ENCODE measurements at places on chromosomes 1 and 21.
A peak's percentile ranks its signal among the peaks of the same experiment; 100 is the strongest.

GRCh38 chr21:36175771-36176565 lies 19.3 kb downstream of the DOP1B start:
- no peaks in the 10 kb centered on the region for H3K36me3 ChIP-seq
- H3K27ac ChIP-seq, result no peak overlapping the region
- peaks cover 18% of the 10 kb centered on the region for H3K4me1 ChIP-seq
- no peak for DNase-seq
- no peaks in the 10 kb centered on the region for H3K27me3 ChIP-seq

- no peaks in the 10 kb centered on the region for H3K27me3 ChIP-seq
- H3K4me1 ChIP-seq, result no peaks in the 10 kb centered on the region
- no peaks in the 10 kb centered on the region for H3K36me3 ChIP-seq
Observed at GRCh38 chr1:195328102-195328501, 1280.1 kb downstream of the KCNT2 start.

DNA sequence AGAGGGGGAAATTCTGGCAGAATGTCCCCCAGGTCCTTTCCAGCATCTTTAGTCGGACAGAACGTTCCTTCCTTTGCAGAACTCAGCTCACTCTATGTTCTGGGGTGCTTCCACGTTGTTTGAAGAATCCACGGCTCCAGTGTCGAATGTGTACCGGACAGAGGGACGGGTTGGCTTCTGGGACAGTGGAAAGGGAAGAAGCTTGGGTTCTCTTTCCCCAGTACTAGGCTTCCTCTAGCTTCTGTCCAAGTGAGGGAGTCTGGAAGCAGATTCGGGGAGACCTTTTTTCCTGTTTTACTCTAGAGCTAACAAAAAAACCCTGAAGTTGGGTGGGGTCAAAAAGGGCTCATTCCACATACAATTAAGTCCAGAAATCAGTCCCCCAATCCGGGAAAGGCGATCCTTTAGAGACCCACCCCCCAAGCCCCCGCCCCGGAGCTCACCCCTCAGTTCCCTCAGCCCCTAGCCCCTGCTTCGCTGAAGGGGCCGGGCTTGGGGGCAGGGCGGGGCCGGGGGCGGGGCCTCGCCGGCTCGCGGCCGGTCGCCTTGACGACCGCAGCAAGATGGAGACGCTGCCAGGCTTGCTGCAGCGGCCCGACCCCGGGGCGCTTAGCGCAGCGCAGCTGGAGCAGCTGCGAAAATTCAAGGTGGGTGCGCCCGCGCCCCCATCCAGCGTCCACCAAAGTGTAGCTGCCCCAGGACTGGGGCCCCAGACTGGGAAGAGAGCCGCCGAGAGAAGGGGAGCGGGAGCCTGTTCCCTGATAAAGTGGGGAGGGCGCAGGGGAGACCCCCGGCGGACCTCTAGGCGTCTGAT lies at the start of gene RIIAD1:
Gene RIIAD1, plus strand, starts transcription at position 549 of the 814 bp plus-strand sequence. Its CDS starts 15 bp downstream, at position 564.
- peaks cover 32% of the 10 kb centered on the region for H3K27me3 ChIP-seq
- DNase-seq, result peak; percentile 56
- peak within 1 kb of the TSS; percentile 42 for H3K4me3 ChIP-seq
- H3K4me1 ChIP-seq, result peaks cover 27% of the 10 kb centered on the region

- DNase-seq, result no peak
- no peaks in the 10 kb centered on the region for H3K27me3 ChIP-seq
- peaks cover 4% of the 10 kb centered on the region for H3K4me1 ChIP-seq
- no peak overlapping the region for H3K27ac ChIP-seq
- no peaks in the 10 kb centered on the region for H3K36me3 ChIP-seq
Observed at GRCh38 chr1:233359431-233359830, 31.9 kb downstream of the MAP3K21 start.

DNA sequence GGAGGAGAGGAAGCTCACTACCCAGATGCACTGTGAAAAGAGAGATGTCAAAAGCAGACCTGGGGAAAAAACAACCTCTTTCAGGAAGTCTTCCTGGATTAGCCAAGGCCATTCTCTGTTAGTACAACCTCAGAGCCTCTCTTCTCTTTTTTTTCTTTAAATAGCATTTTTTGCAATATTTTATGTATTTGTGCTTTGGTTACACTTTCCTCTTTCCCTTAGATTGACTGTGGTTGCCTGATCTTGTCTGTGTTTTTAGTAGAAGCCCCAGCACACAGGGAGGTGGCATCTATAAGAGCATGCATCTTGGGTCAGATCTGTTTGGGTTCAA lies 18.8 kb downstream of the SLC26A9 start:
- H3K27ac ChIP-seq, result no peak overlapping the region
- H3K4me3 ChIP-seq, result no peak overlapping the region

DNA sequence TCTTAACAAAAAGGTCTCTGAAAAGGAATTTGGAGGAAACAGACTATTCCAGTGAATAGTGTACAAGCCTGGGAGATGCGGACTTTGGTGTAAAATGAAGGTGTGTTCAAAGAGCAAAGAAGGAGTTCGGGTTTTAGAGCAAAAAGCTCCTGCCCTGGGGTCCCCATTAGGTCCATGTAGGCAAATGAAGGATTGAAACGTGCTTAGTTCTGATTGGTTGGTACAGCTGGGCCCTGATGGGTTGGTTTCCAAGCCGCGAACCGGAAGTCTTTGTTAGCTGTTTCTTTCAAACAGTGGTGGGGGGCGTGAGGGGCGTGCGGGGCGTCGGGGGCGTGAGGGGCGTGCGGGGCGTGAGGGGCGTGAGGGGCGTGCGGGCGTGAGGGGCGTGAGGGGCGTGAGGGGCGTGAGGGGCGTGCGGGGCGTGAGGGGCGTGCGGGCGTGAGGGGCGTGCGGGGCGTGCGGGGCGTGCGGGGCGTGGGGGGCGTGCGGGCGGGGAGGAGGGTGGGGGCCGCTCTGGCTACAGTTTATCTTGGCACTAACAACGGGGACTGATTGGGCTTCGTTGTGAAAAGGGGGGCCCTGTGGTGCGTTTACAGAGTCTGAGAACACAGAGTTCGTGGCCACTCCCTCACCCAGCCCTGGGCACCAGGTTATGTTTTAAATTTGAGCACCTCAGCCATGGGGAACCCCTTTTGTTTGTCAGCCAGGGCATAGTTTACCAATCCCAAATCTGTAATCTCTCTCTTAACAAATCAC lies 29.4 kb downstream of the LRRC3 start:
- no peak overlapping the region for H3K27ac ChIP-seq
- DNase-seq, result no peak
- no peaks in the 10 kb centered on the region for H3K27me3 ChIP-seq
- H3K4me1 ChIP-seq, result peaks cover under 1% of the 10 kb centered on the region

DNA sequence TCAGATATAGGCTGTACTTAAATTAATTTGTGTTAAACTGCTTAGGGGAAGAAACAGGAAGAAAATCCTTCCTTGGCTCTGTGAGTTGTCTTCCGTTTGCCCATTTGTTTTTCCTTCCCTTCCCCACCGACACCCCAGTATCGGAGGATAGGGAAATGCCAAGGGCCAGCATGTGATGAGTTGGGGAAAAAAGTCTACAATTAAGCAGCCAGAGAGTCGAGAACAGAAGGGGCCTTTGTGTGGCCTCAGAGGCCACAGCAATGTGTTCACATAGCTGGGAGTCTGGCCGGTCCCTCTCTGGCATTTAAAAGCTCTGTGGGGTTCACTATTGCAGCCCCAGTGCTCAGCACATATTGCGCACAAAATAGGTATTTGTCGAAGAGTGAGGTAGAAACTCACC lies 489.3 kb downstream of the MATN1 start:
- H3K4me1 ChIP-seq, result no peaks in the 10 kb centered on the region
- no peaks in the 10 kb centered on the region for H3K27me3 ChIP-seq
- no peak overlapping the region for H3K27ac ChIP-seq
- no peaks in the 10 kb centered on the region for H3K36me3 ChIP-seq
- DNase-seq, result no peak

DNA sequence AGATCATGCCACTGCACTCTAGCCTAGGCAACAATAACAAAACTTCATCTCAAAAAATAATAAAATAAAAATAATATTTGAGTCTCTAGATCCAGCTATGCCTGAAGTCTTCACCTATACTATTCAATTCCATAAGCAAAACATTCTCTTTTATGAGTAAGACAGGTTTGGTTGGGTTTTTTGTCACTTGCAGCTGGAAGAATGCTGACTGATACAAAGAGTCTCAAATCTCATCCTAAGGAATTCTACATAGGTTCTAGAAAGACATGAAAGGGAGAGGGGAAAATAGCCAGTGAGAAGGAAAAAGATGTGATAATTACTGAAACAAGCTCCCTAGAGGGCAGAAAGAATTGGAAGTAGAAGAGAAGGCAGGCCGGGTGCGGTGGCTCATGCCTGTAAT lies 30.4 kb upstream of the MED18 start:
- H3K27me3 ChIP-seq, result no peaks in the 10 kb centered on the region
- DNase-seq, result no peak
- no peak overlapping the region for H3K4me3 ChIP-seq
- no peaks in the 10 kb centered on the region for H3K4me1 ChIP-seq
- no peaks in the 10 kb centered on the region for H3K36me3 ChIP-seq

DNA sequence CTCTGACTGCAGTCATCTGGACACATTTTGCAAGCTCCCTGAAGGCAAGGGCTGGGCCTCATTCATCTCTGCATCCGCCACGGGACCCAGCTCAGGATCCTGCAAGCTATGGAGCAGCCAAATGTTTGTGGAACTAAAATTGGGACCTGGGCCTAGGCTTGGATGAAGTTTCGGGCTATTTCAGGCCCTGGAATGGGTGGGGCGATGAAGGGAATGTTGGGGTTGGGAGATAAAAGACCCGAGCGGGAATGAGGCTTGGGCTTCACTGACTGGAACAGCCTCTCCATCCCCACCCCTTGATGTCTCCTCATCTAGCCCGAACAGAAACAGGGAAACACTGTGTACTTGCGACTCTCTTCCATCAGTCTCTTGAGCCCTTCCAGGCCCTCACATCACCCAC lies 7.3 kb upstream of the AHCYL1 start:
- H3K4me3 ChIP-seq, result no peak overlapping the region
- DNase-seq, result no peak
- H3K4me1 ChIP-seq, result no peaks in the 10 kb centered on the region
- H3K36me3 ChIP-seq, result no peaks in the 10 kb centered on the region
- H3K27ac ChIP-seq, result no peak overlapping the region

- no peak for DNase-seq
- H3K4me3 ChIP-seq, result no peak overlapping the region
- no peaks in the 10 kb centered on the region for H3K27me3 ChIP-seq
- H3K4me1 ChIP-seq, result no peaks in the 10 kb centered on the region
Observed at GRCh38 chr1:175287377-175287776, 94.8 kb upstream of the KIAA0040 start.

DNA sequence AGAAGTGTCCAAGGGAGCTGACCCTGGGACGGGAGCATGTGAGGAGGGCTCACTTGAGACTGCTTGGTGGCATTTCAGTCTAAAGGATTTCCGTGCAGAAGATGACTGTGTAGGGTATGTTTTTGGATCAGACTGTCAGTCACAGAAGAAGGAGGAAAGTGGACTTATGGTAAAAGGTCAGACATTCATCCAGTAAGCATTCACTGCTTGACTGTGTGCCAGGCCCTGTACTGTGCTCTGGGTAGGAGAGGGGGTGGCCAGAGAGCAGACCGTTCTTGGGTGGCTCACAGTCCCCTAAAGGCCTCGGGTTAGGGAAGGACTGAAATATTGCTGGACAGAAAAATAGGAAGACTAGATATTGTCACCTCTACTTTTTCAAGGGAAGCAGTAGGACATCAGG lies 2.1 kb upstream of the SERINC2 start:
- H3K4me1 ChIP-seq, result peaks cover 12% of the 10 kb centered on the region
- no peaks in the 10 kb centered on the region for H3K36me3 ChIP-seq
- DNase-seq, result no peak
- H3K4me3 ChIP-seq, result no peak overlapping the region
- peaks cover 29% of the 10 kb centered on the region for H3K27me3 ChIP-seq

DNA sequence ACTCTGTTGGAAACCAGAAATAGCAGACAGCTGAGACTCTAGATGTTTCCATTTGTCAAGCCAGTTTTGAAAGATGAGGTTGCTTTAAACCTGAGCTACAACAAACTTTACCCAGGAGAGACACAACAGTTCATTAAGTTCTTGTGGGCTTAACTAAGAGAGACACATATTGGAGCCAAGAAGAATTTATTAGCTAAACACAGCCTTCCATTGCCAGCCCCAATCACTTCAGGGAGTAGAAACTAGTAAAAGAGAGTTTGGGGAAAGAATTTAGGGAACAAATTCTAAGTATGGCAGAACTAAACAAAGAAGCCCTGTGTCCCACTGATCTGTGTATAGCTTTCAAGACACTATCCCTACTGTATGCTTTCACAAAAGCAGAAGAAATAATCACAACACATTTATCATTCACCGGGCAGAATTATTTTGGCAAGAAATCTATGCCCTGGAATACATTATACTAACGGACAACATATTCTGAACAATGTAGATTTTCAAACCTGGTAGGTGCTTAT lies 87.3 kb upstream of the KAZN start:
- no peak for DNase-seq
- H3K4me1 ChIP-seq, result no peaks in the 10 kb centered on the region
- no peak overlapping the region for H3K4me3 ChIP-seq

DNA sequence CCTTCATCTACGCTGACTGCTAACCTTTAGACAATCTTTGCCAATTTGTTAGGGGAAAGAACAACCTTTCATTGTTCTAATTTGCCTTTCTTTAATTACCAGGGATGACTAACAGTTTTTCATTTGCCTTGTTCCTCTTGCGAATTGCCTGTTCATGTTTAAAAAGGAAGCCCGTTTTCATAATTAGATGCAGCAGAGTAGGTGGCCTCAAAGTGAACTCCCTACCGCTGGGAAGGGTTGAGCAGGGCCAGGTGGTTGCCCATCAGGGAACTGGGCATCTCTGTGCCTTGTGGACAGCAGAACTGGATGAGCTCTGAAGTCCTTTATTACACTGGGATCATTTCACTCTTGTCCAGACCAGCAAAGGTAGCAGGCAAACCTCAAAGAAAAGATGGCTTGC lies 59.0 kb downstream of the HIVEP3 start:
- H3K4me1 ChIP-seq, result peaks cover 9% of the 10 kb centered on the region
- H3K27me3 ChIP-seq, result no peaks in the 10 kb centered on the region
- no peak overlapping the region for H3K4me3 ChIP-seq
- DNase-seq, result no peak
- no peak overlapping the region for H3K27ac ChIP-seq

- H3K4me3 ChIP-seq, result no peak overlapping the region
- peaks cover 7% of the 10 kb centered on the region for H3K4me1 ChIP-seq
- no peaks in the 10 kb centered on the region for H3K36me3 ChIP-seq
- H3K27ac ChIP-seq, result no peak overlapping the region
Observed at GRCh38 chr1:6239950-6240768, 3.8 kb upstream of the HES3 start.

GRCh38 chr1:192445839-192446489 lies 129.2 kb downstream of the RGS21 start:
- H3K27me3 ChIP-seq, result peaks cover 5% of the 10 kb centered on the region
- peak; percentile 37 for DNase-seq
- H3K27ac ChIP-seq, result no peak overlapping the region
- no peaks in the 10 kb centered on the region for H3K36me3 ChIP-seq

GRCh38 chr1:113576271-113576670 lies 183.0 kb downstream of the PHTF1 start:
- H3K36me3 ChIP-seq, result no peaks in the 10 kb centered on the region
- no peak for DNase-seq
- no peak overlapping the region for H3K27ac ChIP-seq
- no peak overlapping the region for H3K4me3 ChIP-seq
- H3K27me3 ChIP-seq, result no peaks in the 10 kb centered on the region
- H3K4me1 ChIP-seq, result no peaks in the 10 kb centered on the region

GRCh38 chr21:25772686-25773085 lies 37.9 kb downstream of the GABPA start:
- peaks cover 4% of the 10 kb centered on the region for H3K36me3 ChIP-seq
- H3K4me3 ChIP-seq, result no peak overlapping the region
- H3K4me1 ChIP-seq, result no peaks in the 10 kb centered on the region
- H3K27me3 ChIP-seq, result no peaks in the 10 kb centered on the region
- H3K27ac ChIP-seq, result no peak overlapping the region
- no peak for DNase-seq

- H3K4me3 ChIP-seq, result no peak overlapping the region
- no peaks in the 10 kb centered on the region for H3K4me1 ChIP-seq
- DNase-seq, result no peak
- H3K36me3 ChIP-seq, result no peaks in the 10 kb centered on the region
Observed at GRCh38 chr1:208600456-208601190, 356.4 kb upstream of the PLXNA2 start.

All from CD4-positive, alpha-beta memory T cell (primary cell).